Stimulated activated CD4-positive, alpha-beta T cell treated with anti-CD3 and anti-CD28 coated beads, Interleukin-4, amount 100 ng/mL, for 1 hour (primary cell): ENCODE measurements at places on chromosomes 1 and 21.

GRCh38 chr1:103416681-103417286 is 108.7 kb upstream of the RNPC3 start:
- no peak for DNase-seq

DNA sequence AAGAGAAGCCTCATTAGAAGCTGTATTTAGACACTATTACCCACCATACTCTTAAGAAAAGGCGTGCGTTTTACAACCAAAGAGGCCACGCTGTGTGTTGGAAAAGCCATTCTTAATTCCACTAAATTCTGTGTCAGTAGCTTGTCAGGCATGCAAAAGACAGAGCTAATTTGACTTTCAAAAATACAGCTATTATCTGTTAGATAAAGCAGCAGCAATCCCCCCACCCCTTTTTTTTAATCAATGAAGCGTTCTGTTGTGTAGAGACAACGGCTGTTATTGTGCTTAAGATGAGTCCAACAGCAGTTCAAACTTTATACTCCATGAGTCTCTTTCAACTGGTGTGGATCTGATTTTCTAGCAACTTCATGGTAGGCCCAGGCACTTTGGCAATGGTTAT is 43.5 kb downstream of the PLA2G4A start:
- DNase-seq, result no peak

GRCh38 chr1:3000214-3000613 is 21.1 kb upstream of the ACTRT2 start:
- DNase-seq, result no peak

DNA sequence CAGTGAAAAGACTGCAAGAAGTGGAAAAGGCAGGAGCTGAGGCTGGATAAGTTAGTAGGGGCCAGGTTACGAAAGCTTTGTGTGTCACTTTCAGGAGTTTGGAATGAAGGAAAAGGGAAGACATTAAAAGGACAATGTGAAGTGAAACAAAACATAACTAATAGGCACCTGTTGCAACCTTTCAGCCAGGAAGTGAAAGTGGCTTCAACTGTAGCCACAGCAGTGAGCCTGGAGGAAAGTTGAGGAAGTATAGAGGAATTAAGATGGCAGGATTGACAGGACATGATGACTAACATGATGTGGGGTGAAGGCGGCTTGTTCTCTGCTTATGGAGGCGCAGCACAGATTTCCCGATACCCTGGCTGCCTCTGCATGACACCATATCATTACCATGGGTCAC is 68.9 kb downstream of the C4BPA start:
- no peak for DNase-seq

GRCh38 chr1:230610589-230610988 is 31.7 kb upstream of the COG2 start:
- DNase-seq, result no peak

DNA sequence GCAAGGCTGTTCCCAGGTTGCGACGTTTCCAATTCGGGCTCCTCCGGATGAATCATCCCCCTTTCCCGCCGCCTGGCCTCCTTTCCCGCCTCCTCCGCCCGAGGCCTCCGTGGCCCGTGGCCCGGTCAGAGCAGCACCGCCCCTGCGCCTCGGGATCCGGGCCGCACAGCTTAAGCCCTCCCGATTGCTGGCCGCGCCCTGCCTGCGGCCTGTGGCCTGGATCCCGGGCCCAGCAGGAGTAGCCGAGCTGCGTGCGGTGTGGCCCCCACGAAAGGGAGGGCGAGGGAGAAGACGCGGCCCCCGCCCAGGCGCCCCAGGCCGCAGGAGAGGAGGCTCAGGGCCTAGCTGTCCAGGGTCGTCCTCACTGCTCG is 1.0 kb downstream of the TMEM200B start:
- DNase-seq, result no peak

- no peak for DNase-seq
Observed at GRCh38 chr1:52926864-52927211, 238 bp upstream of the SCP2 start.

DNA sequence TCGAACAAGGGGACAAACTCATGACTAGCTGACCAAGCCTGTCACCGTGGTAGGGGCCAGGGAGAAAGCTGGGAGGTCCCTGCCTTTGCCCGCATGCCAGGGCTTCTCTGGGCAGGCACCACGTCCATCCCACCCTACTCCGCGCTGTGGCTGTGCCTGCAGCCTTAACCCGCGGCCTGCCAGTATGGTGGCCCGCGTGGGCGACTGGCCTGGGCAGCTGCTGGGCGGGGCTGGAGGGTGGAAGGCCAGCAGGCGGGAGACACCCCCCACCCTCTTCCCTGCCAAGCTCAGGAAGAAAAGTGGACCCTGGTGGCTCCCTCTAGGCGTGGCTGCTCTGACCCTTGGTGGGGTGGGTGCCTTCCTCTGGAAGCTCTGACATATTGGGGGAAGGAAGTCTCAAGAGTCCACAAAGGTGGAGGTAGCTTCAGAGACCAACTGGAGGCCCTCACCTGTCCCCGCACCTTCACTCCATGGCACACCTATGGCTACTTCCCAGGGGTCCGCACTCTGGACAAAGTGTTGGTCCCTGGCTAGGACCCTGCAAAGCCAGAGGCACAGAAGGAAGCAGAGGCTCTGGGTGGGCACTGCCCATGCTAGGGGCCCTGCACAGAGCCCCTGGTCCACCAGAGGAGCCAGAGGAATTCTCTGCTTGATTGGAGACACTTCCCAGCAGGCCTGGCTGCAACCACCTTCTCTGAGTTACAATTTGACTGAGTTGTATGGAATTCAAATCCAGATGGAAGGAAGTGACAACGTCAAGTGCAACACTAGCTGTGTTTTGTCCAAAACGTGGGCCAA is 3.3 kb upstream of the SKI start:
- DNase-seq, result no peak

DNA sequence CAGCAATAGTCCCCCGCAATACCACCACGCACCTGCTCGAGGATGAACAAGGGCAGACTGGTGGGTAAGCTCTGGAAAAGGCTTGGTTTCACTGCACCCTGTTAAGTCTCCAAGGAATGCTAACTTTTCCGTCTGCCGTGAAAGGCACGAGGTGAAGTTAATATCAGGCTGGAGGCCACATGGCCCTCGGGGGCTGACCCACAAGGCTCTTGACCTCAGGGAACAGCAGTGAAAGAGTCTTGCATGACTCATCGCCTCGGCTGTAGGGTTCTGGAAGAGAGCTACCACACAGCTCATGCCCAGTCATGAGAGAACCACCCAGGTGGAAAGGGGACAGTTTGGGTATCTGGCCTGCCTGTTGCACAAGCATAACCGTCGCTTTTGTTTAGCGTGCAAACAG is 24.7 kb downstream of the SCCPDH start:
- DNase-seq, result no peak

GRCh38 chr1:118021668-118022067 is 92.1 kb downstream of the WDR3 start:
- no peak for DNase-seq

DNA sequence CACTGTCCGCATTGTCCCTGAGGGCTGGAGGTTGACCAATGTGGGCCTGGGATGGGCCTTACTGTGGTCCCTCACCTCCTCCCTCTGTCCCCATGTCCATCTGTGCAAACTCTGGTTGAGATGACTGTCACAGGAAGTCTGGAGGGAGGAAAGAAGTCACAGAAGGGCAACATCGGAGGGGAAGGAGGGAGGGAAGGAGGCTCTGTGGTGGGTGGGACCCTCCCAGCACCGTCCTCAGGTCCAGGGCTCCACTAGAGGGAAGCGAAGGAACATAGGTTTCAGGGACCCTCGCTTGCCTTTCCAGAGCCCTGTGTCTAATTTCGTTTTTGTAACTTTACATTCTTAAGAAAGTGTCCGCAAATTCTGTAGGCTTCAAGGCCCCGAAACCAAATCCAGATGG is 111.3 kb upstream of the SLC44A3 start:
- DNase-seq, result no peak

- peak; percentile 69 for DNase-seq
Observed at GRCh38 chr1:223845037-223845809, 524 bp downstream of the TP53BP2 start.

GRCh38 chr1:244387415-244387814 is 64.3 kb downstream of the ADSS2 start:
- DNase-seq, result no peak

- DNase-seq, result no peak
Observed at GRCh38 chr1:151516031-151516511, 4.9 kb downstream of the CGN start.

DNA sequence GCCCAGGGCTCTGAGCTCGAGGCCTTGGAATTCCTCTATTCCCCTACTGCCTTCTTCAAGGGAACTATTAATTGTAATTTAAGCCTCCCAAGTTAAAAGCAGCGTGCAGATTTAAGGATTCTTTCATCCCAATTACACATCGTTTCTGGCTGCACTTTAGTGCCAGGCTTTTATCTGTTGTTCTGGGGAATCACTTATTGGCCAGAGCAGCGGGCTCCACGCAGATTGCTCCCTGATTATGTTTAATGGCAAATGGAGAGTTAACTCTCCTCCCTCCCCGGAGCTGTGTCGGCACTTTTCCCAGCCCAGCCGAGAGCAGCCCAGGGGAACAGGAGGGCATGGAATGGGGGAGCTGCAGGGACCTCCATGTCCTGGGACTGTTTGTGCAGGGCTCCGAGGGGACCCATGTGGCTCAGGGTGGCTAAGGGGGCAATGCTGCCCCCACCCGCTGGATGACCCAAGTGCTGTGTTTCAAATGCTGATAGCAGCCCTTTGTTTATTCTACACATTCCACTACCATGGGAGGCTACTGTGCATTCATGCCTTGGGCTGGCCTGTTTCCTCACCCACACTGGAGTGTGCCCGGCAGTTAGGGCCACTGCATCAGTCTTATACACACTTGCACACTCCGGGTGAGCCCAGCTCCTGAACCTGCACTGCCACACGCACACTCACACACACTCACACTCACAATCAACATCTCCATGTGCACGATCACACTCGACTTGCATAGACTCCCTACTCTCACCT is 93.3 kb upstream of the POU3F1 start:
- no peak for DNase-seq

GRCh38 chr1:60620087-60620486 is 462.3 kb upstream of the NFIA start:
- DNase-seq, result no peak

DNA sequence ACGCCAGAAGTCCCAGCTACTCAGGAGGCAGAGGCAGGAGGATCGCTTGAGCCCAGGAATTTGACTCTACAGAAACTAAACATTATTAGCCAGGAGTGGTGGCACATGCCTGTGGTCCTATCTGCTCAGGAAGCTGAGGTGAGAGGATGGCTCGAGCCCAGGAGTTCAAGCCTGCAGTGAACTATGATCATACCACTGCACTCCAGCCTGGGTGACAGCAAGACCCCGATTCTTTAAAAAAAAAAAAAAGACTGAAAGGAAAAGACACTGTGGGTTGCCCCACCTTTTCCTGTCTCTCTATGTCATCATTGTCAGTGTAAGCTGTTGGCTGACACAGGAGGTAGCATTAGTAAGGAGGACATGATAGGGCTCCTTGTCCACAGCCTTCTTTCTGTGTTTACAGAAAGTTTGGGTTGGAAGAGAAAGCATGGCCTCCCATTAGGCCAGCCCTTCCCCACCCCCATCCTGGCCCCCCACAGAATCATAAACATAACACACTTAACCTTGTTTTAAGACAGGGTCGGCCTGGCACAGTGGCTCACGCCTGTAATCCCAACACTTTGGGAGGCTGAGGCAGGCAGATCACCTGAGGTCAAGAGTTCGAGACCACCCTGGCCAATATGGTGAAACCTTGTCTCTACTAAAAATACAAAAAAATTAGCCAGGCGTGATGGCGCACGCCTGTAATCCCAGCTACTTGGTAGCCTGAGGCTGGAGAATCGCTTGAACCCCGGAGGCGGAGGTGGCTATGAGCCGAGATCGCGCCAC is 20.6 kb upstream of the RCAN3 start:
- DNase-seq, result no peak

GRCh38 chr1:201020721-201021629 is 2.5 kb downstream of the KIF21B start:
- DNase-seq, result peak; percentile 27

DNA sequence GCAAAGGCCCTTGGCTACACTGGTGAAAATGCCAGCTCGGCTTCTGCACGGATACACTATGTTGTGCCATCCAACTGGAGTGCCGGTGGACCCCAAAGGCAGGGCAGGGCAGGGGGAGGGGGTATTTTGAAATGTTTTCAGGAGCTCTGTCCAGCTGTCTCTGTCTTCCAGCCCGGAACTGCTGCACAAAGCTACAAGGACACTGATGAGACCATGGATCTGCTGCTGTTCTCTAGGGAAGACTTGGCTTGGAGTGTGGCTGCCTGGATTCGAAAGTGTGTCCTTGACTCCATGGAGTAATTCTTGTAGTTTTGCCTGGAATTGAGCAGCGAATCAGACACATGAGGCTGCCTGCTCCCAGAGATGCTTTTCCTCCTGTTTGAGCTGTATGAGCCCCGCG is 42.4 kb downstream of the TTC39A start:
- DNase-seq, result no peak

DNA sequence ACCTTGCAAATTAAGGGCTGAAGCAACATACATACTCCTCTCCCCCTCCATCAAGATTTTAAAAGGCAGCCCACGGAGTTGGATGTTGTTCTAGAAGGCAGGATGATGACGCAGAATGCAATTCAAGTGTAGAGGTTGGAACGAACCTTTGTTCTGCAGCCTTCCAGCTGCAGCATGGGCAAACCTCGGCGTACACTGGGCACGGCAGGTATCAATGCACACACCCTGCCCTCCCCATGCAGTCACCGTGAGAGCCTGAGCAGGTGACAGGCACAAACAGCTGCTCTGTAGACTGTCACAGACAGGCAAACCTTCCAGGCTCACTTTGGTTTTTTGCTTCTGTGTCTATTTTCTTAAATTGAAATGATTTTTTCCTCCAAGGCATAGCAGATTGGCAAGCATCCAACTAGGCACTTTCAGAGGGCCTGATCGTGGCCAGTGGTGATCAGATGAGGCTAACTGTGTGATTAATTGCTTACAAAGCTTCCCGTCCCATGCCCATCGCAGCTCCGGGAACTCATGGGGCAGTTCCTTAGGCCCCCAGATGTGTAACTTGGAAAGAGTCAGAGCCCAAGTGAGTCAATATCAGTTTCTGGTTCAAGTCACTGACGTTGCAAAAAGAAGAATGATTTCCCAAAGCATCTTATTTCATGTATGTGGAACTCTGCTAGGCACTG is 82.3 kb downstream of the ITPKB start:
- no peak for DNase-seq

DNA sequence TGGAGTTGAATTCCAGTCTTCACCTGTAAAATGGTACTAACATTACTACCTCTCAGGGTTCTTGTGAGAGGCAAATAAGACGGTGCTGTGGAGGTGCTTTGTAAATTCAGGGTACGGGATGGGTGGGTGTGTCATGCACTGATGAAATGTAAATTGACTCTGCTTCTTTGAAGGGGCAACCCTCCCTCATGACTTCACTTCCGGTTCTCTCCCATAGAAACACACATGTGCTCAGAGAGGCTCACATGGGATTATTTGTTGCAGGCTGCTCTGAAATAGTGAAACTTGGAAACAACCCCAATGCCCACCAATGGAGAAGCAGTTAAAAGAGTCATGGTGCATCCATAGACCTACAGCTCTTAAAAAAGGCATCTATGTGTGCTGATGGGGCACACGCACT is 44.9 kb upstream of the SCMH1 start:
- DNase-seq, result no peak

- no peak for DNase-seq
Observed at GRCh38 chr1:36279110-36279788, 26.9 kb upstream of the SH3D21 start.

- no peak for DNase-seq
Observed at GRCh38 chr1:36199934-36200741, 24.1 kb upstream of the THRAP3 start.
